ENCODE measurements at places on chromosomes 2 and 18.
A peak's percentile ranks its signal among the peaks of the same experiment; 100 is the strongest.

DNA sequence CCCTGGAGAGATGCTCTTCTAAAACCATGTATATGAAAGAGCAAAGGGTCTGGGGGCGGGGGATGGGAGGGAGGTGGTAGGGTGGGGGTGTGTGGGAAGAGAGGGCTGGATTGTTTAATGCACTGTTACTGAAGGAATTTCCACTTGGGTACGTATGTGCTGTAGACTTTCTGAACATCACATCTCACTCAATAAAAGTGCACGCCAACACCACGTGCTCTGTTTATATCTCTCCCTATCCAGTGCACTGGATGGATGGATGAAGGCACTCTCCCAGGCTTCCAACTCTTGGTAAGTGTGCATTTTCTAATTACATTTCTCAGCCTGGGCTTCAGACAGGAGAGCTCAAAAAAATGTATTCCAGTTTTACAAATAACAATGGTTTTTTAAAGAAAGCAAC, 184.3 kb upstream of the SIX2 start:
- DNase-seq: no peak

- DNase-seq: no peak
Measured at GRCh38 chr2:43224571-43225092, 1.8 kb downstream of the ZFP36L2 start.

GRCh38 chr18:80246445-80247392, 595 bp downstream of the PARD6G start:
- DNase-seq: peak; percentile 34

GRCh38 chr18:12036201-12036751, 55.0 kb downstream of the IMPA2 start:
- DNase-seq: no peak

GRCh38 chr2:216985658-216986141, 125.8 kb upstream of the TNP1 start:
- DNase-seq: peak; percentile 95

- no peak for DNase-seq
Measured at GRCh38 chr2:167181134-167181533, 292.9 kb downstream of the XIRP2 start.

DNA sequence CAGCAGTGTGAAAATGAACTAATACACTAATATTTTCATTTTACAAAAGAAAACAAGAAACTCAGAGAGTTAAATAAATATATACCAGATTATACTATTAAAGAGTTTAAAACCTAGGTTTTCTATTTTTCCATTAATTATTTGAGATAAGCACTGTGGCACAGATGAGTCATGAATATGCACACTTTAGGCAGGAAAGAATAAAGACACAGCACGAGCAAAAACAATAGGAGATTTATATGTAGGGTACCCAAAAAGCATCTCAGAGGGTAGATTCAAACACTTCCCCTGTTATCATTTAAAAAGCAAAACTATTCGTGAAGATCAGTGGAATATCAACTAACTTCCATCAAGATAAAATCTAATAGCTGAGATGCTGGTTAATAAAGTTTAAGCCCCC, 430.6 kb downstream of the ERBB4 start:
- no peak for DNase-seq

GRCh38 chr2:240559286-240559685, 871 bp upstream of the DUSP28 start:
- DNase-seq: no peak

DNA sequence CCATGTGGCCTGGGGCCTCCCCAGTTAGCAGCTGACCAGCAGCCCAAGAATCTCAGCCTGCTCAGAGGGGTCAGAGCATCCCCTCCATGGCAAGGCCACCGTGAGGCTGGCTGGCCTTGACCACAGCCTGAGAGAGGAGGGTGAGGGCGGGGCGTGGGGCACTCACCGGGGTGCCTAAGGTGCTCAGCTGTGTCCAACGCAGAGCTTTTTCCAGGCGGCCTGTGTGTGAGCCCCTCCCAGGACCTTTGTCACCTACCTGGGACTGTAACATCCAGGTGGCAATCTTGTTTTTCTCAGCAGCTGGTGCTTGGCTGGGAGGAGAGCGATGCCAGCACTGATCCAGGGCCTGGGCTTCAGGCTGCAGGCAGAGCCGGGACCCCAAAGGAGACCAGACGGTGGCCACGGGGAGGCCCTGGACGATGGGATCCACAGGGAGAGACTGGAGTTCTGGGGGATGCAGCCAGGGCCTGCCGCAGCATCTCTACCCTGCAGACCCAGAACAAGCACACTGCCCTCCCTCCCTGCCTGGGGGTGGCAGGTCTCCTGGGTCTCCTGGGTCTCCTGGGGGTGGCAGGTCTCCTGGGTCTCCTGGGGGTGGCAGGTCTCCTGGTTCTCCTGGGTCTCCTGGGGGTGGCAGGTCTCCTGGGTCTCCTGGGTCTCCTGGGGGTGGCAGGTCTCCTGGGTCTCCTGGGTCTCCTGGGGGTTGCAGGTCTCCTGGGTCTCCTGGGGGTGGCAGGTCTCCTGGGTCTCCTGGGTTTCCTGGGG, 12.3 kb downstream of the SNED1 start:
- no peak for DNase-seq

DNA sequence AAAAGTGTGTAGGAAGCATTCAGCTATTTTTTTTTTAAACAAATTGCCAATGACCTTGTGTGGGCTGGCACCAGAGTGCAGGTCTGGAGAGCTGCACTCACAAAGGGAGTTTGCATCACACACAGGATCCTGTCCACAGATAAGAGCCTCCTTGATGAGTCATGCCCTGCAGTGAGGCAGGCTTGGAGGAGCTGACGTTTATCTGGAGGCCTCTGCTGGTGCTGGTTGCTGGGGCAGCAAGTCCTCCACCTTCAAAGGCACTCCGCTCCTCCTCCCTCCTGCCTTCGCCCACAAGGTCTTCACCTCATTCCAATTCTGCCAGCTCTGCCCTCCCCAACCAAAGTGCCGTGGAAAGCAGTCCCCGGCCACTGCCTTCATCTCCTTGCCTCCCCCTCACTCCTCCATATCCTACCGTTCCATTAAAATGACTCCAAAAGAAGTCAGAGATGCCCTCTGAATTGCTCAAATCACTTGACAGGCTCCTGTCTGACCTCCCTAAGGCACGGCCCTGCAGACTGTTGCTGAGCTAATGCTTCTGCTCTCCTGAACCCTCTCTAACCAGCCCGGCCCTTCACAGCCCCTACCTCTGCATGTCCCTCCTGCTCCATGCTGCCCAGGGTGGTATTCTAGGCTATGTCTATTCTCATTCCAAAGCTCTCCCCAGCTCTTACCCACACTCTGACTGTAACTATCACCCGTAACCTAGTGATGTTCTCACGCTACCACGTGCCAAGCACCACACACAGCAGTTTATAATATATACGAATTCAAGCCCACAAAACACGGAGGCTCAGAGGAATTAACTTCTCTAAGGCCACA, 30.9 kb downstream of the LONRF2 start:
- DNase-seq: no peak

DNA sequence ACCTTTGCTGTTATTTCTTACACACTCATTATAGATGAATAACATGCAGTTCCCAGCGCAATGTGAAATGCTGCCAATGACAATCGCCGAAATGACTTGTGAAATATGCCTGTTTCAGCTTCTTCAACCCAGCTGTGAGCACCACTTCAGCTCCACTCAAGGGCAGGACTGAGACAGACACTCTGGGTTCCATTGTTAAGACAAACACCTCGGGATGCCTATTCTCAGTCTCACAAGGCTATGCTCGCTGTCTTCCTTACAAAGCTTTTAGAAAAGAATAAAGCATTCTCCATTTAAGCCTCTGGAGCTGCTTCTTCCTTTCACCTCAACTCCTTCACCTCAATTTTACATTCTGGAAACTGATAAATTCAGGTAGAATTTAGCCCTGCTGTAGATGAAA, 4.2 kb downstream of the CBLN2 start:
- DNase-seq: peak; percentile 3

GRCh38 chr2:188506843-188507242, 215.2 kb downstream of the GULP1 start:
- no peak for DNase-seq

GRCh38 chr2:14930441-14930840, 297.9 kb downstream of the LRATD1 start:
- DNase-seq: no peak

DNA sequence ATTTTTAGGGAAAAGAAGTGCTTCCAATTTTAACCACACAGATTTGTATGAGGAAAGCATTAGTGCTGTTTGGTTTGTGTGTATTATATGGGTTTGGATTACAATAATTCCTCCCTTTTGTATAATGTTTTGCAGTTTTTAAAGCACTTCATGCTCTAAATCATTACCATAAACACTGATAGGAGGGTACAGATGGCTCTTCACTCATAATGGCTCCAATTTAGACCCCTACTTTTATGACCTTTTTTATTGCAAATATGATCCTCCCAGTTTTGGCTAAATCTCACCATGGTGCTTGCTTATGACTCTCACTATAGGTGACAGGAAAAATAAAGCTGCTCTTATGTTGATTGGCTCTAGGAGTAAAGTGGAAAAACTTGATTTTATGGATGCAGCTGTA, 23.8 kb upstream of the TMEM17 start:
- DNase-seq: peak; percentile 2

GRCh38 chr2:205617905-205618304, 64.4 kb upstream of the NRP2 start:
- DNase-seq: no peak

GRCh38 chr2:64361151-64361938, 92.6 kb upstream of the LGALSL start:
- DNase-seq: no peak

DNA sequence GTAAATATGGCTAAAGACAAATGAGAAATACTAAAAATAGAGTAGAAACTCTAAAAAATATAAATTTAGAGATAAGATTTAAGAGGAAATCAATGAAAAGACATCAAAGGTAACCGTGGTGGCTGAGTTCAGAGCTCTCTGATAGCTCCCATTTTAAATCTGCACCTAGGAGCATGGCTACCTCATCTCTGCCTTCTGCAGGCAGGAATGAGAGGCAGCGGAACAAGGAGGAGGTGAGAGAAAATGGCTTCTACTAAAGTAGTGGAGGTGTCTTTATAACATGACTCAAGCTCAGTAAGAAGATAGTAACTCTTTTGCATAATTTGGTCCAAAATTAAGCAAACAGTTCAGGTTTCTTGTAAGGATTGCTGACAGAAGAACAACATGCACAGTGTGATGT, 758.7 kb upstream of the FSHR start:
- no peak for DNase-seq

DNA sequence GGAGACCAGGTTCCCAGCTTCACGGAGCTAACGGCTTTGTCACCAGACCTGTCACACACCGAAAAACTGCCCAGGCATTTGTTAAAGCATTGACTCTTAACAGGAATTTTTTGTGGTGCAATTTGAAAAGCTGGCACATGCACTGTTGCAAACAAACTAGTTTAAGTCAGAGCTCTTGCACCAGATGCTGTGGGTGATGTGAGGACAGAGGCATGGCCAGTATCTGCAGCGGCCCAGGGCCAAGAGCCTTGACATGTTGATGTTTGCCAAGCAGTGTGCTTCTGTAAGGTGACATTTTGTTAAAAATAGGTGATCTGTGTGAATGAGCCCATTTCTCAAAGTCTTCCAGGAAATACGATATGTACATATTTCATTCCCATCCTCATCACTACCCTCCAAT, 142.5 kb downstream of the MTCL1 start:
- DNase-seq: no peak

DNA sequence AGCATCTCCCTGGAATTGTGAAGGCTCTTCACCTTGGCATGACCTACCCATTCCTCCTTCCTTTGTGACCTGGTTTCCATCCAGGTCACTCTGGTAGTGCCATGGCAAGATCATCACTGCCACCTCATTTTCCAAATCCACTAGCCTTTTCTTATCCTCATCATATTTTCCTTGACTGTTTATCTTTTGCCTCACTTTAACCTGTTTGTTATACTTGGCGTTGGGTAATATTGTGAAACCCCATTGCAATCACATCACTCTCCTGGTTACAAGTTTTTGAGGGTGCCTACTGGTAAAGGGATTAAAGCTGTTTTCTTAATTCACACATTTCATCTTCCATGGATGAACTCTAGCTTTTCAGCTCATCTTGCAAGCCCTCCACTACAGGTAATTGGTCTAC, 39.1 kb upstream of the IGFBP2 start:
- DNase-seq: no peak

DNA sequence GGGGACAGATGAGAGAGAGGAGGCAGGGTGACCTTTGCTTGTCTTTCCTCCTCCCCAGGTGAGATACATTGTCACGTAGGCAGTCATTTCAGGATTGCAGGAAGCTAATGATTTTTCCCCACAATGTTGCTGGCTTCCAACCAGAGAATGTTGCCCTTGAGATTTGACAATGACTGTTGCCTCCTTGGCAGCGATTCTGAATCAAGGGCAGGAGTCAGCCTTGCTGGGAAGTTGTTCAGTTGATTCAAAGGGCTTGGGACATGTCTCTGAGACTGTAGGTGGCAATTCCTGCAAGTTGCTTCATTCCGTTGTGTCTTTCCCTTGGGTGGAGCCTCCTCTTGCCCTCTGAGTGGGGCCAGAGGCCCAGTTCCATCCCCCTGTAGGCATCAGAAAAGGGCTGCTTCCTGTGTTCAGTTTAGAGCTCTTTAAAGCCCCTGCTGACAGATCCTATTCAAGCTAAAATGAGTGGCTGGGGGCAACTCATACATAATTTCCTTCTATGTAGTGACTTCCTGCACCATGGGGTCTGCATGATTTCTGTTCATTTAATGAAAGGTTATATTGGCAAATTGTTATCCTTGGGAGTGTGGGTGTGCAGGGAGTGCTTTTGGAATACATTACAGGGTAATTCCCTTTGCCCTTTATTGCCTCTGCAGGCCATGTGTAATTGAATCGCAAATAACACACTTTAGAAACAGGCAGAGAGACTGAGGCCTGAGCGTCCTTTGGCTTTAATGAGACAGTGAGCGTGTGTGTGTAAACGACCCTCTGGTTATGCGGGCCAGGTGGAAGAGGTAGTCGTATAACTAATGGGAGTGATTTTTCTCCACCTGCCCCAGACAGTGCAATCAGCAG, 52.4 kb downstream of the GPR39 start:
- peak; percentile 32 for DNase-seq

DNA sequence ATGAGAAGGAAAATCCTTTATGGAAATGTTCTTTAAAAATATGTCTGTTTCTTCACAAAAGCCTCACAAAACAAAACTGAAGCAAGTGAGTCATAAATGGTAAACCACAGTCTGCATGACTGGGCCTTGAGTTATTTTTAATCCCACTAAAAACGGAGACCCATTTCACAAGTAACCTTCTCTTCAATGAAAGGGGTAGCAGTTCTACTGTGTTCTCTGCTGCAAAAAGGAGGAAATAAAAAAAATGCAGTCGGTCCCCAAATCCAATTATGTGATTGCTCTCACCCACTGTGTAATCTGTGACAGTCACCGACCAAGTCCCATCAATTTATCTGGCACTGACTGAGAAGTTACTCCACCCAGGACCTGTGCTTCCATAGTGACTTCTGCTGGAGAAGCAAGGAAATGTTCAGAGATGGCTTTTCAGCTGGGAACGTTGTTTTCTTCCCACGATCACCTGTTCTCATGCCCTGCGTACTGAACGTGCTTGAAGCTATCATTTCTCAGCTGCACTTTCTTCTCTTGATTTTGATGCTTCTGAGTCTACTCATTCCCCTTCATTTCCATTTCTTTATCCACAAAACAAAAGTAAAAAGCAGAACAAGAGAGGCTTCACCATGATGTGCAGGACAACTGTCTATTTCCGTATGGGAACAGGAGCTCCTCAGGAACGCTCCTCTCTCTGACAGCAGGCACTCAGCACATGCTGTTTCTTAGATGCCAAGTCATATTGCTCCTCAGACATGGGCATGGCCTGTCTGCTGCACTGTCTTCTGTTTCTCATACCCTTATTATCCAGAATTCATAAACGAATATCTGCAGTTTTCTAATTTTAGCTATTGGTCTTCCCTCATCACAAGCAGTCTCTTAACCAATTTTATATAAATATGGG, 80.0 kb upstream of the TMEM200C start:
- DNase-seq: no peak

GRCh38 chr2:236380051-236380612, 115.9 kb upstream of the ASB18 start:
- no peak for DNase-seq

All from NCI-H1092 (cell line).